ENCODE measurements at places on chromosomes 3 and 15.

- DNase-seq: no peak
These were observed 449.7 kb downstream of the FOXP1 start for GRCh38 chr3:71133865-71134264.

DNA sequence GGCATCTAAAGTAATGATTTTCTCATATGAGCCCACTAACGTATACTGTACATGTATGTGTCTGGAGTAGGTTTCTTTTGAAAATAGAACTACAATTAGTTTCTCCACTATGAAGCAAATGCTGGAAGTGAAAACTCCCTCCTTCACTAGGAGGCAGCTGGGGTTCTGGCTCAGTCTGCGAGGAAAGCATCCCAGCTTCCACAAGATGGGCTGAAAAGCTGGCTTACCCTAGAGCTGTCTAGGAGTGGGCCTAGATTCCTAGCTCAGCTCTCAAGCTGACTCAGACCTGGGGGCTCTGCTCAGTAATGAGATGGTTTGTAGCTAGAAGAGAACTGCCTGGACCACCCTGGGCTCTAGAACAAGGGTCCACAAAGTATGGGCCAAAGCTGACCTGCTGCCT is 268.3 kb downstream of the THRB start:
- no peak for DNase-seq

GRCh38 chr15:51129535-51130188 is 35.0 kb upstream of the TNFAIP8L3 start:
- DNase-seq: no peak

DNA sequence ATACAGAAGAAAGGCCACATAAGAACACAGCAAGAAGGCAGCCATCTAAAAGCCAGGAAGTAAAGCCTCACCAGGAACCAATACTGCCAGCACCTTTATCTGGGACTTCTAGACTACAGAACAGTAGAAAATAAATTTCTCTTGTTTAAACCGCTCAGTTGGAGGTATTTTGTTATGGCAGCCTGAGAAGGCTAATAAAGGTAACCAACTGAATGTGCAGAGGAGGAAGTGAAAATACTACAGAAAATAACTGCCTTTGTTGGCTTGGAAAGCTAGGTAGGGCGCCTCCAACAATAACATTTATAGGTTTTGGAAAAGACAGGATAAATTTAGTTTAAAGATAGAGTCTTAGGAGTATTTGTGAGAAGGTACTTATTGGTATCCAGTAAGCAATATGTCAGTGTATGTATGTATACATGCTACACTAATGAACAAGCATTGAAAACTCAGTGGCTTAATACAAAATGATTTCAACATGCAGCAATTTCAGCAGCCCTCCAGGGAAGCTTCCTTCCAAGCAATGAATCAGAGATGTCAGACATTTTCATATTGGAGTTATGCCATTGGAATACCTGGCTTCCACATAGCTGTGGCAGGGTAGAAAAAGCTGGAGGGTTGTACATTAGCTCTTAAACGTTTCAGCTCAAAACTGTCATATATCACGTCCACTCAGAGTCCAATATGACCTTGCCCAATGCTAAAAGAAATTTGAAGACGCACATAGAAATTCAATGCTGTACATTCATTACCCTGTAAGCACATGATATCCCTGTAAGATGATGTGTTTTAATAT is 48.9 kb downstream of the ZBBX start:
- DNase-seq: no peak

Data from ureter (tissue), 1 donor.